Kidney capillary endothelial cell (primary cell): ENCODE measurements at places on chromosomes 3 and 15.

GRCh38 chr3:73797311-73797710 is 172.6 kb upstream of the PDZRN3 start:
- no peak for DNase-seq

DNA sequence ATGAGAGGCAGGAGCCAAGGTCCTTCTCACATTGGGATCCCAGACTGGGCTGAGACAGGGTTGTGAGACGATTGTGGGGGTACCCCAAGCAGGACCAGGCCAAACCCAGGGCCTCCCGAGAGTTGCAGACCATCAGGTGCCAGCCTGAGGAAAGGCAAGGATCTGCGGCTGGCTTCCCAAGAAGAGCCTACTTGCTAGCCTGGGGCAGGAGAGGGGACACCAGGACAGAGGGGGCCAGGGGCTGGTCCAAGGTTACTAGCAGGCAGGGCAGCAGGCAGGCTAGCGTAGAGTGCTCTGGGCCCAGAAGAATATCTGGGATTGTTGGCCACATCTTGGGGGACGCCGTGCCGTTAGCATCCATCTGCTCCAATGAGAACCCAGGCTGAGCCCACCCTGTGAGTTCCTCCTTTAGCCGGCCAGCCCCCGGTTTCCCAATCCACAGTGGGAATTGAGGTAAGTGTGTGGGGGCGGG is 546 bp downstream of the CISH start:
- no peak for DNase-seq

- no peak for DNase-seq
Measured at GRCh38 chr15:61342390-61342789, 113.3 kb upstream of the RORA start.

DNA sequence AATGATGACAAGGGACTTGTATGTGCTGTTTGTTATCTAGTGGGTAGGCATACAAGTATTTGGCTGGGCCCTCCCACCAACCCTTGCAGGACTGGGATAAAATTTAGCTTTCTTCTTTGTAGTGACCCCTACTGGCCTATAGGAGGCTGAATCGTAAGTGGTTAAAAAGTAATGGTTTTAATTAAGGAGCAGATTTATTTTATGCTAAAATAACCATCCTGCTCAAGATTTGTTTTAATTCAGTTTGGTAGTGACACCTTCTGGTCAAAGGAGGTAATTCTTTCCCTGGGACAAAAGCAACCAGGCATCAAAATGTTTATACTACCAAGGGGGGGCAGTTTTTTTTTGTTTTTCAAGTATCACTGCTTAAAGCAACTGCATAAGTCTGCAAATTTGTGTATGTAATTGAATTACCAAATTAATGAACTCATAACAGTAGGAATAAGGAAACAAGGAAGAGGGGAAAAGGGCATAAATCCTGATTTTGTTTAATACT is 70.7 kb downstream of the TOP2B start:
- DNase-seq = peak; percentile 75

GRCh38 chr3:172261054-172261453 is 187.2 kb downstream of the GHSR start:
- DNase-seq = no peak

- DNase-seq = no peak
Measured at GRCh38 chr3:192864941-192865340, 52.7 kb downstream of the MB21D2 start.
